ENCODE measurements at places on chromosomes 11 and 22.

- peak; percentile 52 for DNase-seq
Measured at GRCh38 chr11:76598426-76598839, 72.1 kb downstream of the LRRC32 start.

- no peak for DNase-seq
Measured at GRCh38 chr11:69429716-69430491, 51.6 kb upstream of the LINC01488 start.

GRCh38 chr11:76102802-76103201, 103.5 kb downstream of the WNT11 start:
- no peak for DNase-seq

DNA sequence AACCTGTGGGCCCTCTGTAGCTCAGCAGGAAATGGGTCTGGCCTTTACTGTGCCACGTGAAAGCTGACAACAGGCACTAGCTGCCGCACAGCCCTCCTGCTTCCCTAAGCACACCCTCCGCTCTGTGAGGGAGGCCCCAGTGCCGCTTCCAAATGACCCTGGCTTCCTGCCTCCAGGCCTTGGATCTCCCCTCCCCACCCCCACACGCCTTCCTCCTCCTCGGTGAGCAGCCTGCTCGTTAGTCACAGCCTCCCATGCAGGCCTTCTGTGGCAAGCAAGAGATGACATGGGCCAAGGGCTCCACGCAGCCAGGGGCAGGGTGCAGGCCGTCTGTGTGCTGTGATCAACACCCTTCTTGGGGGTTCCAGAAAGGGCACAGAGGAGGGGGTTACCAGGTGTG, 15.3 kb upstream of the RASL10A start:
- DNase-seq = peak; percentile 90

- DNase-seq = no peak
Measured at GRCh38 chr11:33281758-33282157, 24.6 kb downstream of the HIPK3 start.

Data from ELR (cell line).